ENCODE measurements at places on chromosomes 12 and 14.
A peak's percentile ranks its signal among the peaks of the same experiment; 100 is the strongest.

GRCh38 chr12:19894803-19895202 is 455.5 kb downstream of the AEBP2 start:
- DNase-seq, result no peak

DNA sequence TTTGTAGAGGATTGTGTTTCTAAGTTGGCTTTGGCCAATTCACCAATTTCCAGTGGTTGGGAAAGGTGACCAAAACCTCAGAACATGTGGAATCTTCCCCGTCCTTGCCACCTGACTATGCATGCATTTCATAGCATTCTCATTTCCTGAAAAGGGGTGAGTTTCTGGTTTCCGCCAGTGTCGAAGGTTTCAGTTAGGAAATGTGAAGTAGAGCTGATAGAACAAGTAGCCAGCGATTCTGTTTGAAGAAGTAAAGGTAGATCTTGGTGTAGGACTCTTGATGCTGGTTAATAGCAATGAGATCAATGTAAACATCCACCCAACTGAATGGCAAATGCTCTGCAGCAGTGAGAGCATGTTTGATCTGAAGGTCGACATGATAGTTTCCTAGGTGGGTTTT is 15.9 kb downstream of the SMOC1 start:
- no peak for DNase-seq

GRCh38 chr14:76098047-76098446 is 53.7 kb upstream of the GPATCH2L start:
- no peak for DNase-seq

- no peak for DNase-seq
These were observed 2.0 kb upstream of the TNFAIP2 start for GRCh38 chr14:103121121-103121845.

GRCh38 chr12:44584625-44585024 is 291.5 kb downstream of the NELL2 start:
- DNase-seq, result no peak

- no peak for DNase-seq
These were observed 2.1 kb upstream of the TMEM263 start for GRCh38 chr12:106953352-106954250.

DNA sequence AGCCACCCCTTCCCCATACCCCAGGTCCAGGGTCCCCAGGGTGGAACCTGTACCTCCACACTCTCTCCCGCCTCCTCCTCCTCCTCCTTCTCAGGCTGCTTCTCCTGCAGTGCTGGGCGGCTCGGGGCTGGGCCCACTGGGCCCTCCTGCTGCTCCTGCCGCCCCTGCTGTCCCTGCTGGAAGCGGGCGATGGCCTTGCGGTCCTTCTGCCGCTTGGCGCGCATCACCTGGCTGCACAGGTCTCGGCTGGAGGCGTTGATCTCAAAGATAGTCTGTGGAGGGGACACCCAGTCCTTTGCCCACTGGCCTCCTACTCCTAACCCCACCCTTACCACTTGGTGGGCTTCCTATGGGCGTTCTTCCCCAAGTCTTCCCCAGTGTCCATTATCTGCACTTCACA is 14.5 kb downstream of the CFAP73 start:
- no peak for DNase-seq

- peak; percentile 78 for DNase-seq
These were observed 15.7 kb downstream of the TBX3 start for GRCh38 chr12:114668151-114668885.

GRCh38 chr14:94649543-94650443 is 37.6 kb downstream of the SERPINA3 start:
- DNase-seq, result no peak

DNA sequence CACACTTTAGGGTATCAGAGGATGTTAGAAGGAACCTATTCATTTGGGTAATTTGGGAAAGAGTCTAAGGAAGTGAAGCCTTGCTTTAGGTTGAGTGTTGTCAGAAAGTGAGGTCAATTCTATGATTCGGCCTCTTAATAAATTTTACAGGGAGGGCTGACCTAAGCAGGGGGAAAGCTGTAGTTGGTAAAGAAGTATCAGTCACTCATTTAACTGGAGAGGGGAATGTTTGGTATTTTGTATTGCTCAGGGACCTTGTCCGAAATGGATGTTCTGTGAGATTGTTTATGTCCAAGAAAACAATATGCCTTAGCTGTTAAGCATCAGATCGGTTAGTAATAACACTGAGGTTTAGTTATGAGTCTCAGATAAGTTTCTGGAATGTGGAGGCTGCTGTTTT is 7.3 kb downstream of the CAND1 start:
- DNase-seq, result no peak

GRCh38 chr12:22431693-22432251 is 97.3 kb upstream of the ST8SIA1 start:
- DNase-seq, result no peak

GRCh38 chr12:98127336-98127679 is 388.1 kb upstream of the TMPO start:
- no peak for DNase-seq

- DNase-seq, result no peak
These were observed 245.0 kb upstream of the PELI2 start for GRCh38 chr14:55873169-55873568.

GRCh38 chr12:82645414-82645813 is 41.3 kb upstream of the TMTC2 start:
- DNase-seq, result no peak

GRCh38 chr12:2335513-2335912 is 282.7 kb downstream of the CACNA1C start:
- no peak for DNase-seq

- no peak for DNase-seq
These were observed 1540.3 kb upstream of the TMEM132C start for GRCh38 chr12:126726481-126727217.

GRCh38 chr12:65282840-65283239 is 4.4 kb downstream of the MSRB3 start:
- no peak for DNase-seq
